ENCODE measurements at places on chromosomes 12 and 14. TPM values are rescaled to one million over a fixed set of nuclear protein-coding genes. Genes with fewer than 3 reads are reported as not detected.

Gene TMTC1
- 5.8 TPM for total RNA-seq

Gene NR2C1
- 40.1 TPM for total RNA-seq

Gene KLHL33
- 0.53 TPM for total RNA-seq

Gene DPPA3
- total RNA-seq: not detected

Gene NEMF
- total RNA-seq: 52.5 TPM

Gene RIMBP2
- total RNA-seq: 14.9 TPM

Gene LRTM2
- total RNA-seq: 0.18 TPM

Gene PIWIL1
- total RNA-seq: 0.16 TPM

Gene MFAP5
- total RNA-seq: 0.81 TPM

Gene HAL
- 0.15 TPM for total RNA-seq

Gene KRT7
- 0.78 TPM for total RNA-seq

Gene SLC6A13
- total RNA-seq: 1.1 TPM

Gene KLRG1
- 7.3 TPM for total RNA-seq

Gene PTPN21
- 13.0 TPM for total RNA-seq

Gene REP15
- total RNA-seq: 0.81 TPM

Gene MAP3K9
- 7.9 TPM for total RNA-seq

Gene CDKN1B
- 85.5 TPM for total RNA-seq

Gene LRIG3
- 149 TPM for total RNA-seq

Gene RNASE7
- 0.14 TPM for total RNA-seq

Gene RPAP3
- total RNA-seq: 24.7 TPM

Gene RNASE3
- 1.2 TPM for total RNA-seq

Gene ANKS1B
- total RNA-seq: 17.3 TPM

Gene C12orf75
- total RNA-seq: 5.1 TPM

Gene CLEC4D
- total RNA-seq: not detected

Gene CPM
- 27.0 TPM for total RNA-seq

Gene SCNN1A
- total RNA-seq: 4.1 TPM

Gene GLIPR1L1
- total RNA-seq: not detected

Gene PRORP
- total RNA-seq: 10.4 TPM

Gene PKP2
- total RNA-seq: 3.1 TPM

Gene SRRM4
- 0.04 TPM for total RNA-seq

Gene HOTAIR
- total RNA-seq: not detected

Gene CCER1
- total RNA-seq: not detected

Gene AKAP6
- total RNA-seq: 66.8 TPM

Gene PPP4R4
- total RNA-seq: 9.1 TPM

Gene SYT10
- 0.44 TPM for total RNA-seq

Gene TAS2R46
- 7.4 TPM for total RNA-seq

Gene TIMELESS
- 45.1 TPM for total RNA-seq

Gene KLRC2
- not detected for total RNA-seq

Gene CARMIL3
- 49.3 TPM for total RNA-seq

Gene MMP19
- 0.50 TPM for total RNA-seq

Gene SLC24A4
- 0.38 TPM for total RNA-seq

Gene PELI2
- total RNA-seq: 10.0 TPM

Gene PTPRO
- 35.9 TPM for total RNA-seq

Gene CLBA1
- total RNA-seq: 11.3 TPM

Gene HSP90AA1
- total RNA-seq: 316 TPM

Gene TAMALIN
- 6.4 TPM for total RNA-seq

Gene RASAL1
- total RNA-seq: not detected

Gene GPR137C
- total RNA-seq: 10.1 TPM

Gene HOXC4
- total RNA-seq: 46.9 TPM

Gene TMEM132D
- total RNA-seq: 0.33 TPM

Gene CACNA2D4
- total RNA-seq: 0.53 TPM

Gene C12orf60
- total RNA-seq: 3.3 TPM

Gene OAS1
- 76.7 TPM for total RNA-seq

Measured in motor neuron (in vitro differentiated cells).